ENCODE measurements at places on chromosomes 11 and 22.

DNA sequence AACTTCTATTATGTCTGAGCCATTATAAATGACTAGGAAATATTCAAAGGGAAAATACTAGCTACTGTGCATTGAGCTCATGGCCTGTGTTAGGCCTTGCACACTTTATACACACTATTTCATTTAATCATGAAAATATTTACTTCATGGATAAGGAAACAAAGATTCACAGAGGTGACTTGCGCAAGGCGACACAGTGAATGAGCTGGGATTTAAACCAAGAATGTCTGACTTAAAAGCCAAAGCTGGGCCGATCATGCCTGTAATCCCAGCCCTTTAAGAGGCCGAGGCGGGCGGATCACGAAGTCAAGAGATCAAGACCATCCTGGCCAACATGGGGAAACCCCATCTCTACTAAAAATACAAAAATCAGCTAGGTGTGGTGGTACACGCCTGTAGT is 231.5 kb downstream of the MIAT start:
- peak; percentile 45 for DNase-seq

DNA sequence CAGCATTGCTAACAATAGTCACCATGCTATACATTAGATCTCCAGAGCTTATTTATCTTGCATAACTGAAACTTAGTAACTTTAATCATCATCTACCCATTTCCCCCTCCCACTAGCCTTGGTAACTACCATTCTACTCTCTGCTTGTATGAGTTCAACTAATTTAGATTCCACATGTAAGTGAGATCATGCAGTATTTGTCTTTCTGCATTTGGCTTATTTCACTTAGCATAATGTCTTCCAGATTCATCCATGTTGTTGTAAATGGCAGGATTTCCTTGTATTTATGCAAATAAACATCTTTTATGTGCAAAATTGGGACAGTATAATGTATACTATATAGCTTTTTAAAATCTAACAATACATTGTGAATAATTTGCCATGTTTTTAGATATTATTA is 66.0 kb upstream of the ZBED5 start:
- no peak for DNase-seq

DNA sequence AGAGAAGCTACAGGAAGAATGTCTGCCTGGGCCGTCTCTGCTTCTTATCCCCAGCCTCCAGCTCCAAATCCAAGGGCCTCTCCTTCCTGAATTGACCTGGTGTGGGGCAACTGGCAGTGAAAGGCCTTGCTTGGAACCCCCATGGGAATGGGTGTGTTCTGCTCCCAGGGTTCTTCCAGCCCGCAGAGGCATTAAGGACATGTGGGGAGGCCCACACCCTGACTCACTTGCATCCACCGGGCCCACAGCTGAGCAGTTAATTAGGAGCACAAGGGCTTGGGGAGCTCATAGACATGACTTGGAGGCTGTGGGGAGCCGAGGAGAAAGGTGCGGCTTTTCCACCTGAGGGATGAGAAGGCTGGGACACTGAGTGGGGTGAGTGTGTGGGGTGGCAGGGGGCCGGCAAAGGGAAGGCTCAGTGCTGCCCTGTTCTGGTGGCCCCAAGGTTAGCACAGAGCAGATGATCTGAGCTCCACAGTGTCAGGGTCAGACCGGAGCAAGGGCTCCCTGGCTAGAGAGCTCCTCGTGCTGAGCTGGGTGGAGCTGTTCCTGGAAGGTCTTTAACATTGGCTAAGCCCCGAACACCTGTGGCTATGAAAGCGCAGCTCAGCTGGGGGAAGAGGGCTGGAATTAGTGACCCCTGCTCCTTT is 64.5 kb upstream of the NECTIN1 start:
- peak; percentile 90 for DNase-seq

DNA sequence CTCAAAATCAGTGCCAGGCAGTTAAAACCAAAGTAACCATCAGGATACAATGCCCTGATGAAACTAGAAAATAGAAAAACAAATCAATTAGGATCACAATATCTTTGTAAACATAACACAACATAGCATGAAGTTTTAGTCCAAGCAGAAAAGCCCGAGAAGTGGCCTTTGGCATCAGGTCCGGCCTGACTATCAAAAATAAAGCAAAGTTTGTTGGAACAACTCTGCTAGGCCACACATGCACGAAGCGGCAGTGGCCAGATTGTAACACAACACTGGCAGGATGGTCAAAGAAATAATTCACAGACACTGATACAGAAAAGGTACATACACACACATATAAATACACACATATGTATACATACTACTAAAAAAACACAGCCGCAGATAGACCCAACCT is 26.9 kb downstream of the CDON start:
- no peak for DNase-seq

DNA sequence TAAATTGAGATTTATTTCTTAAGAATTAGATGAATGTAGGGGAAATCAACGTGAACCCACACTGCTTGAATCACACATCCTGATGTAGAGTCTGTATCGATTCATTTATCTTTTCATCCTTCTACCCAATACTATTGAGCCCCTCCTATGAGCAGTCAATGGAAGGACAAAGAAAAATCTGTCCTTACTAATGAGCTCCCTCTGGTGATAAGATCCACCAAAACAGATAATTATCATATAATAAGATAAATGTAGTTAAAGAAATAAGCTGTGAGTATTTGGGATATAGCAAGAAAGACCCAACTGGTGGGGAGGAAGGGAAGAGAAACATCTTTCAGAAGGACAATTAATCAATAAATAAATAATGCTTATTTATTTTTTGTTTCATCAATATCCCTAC is 385.1 kb upstream of the CCDC90B start:
- peak; percentile 3 for DNase-seq

Measured in AG10803 (cell line).